ENCODE measurements at places on chromosomes 16 and 17.

DNA sequence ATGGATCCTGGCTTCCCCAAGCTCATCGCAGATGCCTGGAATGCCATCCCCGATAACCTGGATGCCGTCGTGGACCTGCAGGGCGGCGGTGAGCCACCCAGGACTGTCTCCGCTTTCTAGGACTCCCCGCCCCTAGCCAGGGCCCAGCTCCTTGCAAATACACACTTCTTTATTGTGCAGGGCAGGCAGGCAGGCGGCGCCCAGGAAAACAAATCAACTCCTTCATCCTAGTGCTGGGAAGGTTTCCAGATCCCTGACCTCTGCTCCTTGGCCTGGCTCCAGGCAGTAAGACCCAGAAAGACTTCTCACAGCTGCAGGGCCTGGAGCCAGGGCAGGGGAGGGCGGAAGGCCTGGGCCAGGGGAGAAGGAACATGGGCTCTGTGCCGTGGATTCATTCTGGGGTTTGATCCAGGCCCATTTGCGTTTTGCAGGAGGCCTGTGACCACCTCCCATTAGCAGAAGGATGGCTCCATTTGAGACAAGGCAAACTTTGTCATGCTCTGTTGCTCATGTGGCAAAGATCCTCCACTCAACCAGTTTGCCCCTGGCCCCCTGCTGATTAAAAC is 6.0 kb upstream of the LPCAT2 start:
- no peak for DNase-seq

GRCh38 chr17:8062435-8062806 is 23.6 kb downstream of the ALOX15B start:
- no peak for DNase-seq

DNA sequence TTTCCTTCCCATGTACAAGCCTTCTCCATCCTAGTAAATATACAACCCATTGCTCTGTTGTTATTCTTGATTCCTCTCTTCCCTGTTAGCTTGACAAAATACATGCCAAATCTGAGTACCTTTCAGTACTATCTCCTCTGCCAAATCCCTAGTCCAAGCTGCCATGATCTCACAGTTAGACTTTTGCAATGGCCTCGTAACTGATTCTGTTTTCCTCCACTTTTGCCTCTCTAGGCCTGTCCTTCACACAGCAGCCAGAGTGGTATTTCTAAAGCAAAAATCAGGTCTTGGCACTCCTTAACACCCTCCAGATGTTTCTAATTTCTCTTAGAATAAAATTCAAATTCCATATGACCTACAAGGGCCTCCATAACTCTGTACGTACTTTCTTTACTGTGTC is 153.0 kb upstream of the RBL2 start:
- no peak for DNase-seq

DNA sequence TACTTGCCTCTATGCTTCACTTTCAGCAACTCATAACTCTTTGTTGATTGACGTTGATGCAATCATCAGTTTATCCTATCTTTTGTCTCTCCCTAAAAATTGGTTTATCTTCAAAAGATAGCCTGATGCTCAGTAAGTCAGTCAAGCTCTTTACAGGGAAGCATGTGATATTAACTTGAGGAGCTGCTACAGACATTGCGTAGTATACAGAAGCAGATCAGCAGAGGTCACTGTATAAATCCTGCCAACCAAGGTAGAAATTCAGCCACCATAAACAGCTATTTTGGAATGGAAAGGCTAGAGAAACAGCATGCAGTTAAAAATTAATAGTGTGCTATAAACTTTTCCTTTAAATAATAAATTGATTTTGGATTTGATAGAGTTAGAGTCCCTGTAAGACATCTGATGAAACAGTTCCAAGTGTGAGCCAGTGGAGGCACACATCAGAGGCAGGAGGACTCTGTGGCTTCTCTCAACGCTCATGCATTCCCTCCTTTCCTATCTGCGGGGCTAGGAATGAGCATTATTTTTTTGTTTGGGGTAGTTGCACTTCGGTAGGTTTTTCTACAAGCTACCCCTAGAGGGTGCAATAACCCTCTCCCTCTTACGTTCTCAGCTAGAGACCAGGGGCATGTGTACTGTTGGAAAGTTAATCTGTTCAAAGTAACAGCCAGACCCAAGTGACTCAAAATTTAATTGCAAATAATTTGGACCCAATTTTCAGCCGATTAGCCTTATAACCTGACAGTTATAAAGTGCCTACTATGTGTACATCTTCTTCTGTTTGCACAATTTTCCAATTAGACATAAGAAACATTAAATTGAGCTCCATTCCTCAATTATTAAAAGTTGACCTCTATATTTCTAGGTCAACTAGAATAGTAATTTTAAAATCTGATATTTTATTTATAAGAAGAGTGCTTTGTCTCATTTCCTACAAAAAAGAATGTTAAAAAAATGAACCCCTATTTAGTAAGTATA is 647.7 kb upstream of the SOX9 start:
- DNase-seq: peak; percentile 2

DNA sequence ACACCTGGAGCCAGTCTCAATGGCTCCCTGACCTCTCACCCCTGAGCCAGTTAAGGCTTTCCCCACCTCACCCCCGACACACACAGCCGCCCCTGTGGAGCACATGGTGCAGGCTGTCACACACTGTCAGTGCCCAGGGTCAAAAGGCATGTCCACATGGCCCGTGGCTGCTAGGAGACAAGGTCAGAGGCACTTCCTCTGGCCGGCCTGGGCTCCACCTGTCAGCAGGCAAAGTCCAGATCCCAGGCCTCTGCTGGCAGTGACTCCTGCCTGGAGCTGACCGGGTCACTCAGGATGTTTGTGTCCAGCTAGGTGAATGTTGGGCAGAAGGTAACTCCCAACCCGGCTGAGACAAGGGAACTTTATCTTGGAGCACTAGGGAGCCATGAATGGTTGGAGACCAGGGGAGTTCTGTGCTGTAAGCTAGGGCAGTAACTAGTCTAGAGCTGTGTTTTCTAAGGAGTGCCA is 6.0 kb downstream of the SREBF1 start:
- no peak for DNase-seq

GRCh38 chr16:58020628-58021521 is 4.7 kb upstream of the MMP15 start:
- no peak for DNase-seq

DNA sequence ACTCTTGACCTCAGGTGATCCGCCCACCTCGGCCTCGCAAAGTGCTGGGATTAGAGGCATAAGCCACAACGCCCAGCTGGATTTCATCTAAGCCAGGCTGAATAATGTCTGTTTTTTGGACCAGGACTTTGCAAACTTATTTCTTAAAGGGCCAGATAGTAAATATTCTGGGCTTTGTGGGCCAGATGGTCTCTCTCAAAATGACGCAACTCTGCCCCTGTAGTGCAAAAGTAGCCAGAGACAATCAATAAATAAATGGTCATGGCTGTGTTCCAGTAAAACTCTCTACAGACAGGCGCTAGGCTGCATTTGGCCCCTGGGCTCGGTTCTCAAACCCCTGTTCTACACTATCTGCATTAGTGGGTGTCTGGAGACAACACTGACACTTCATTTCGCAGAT is 121.9 kb upstream of the CDH13 start:
- DNase-seq: no peak

- DNase-seq: no peak
These were observed 614.6 kb downstream of the MAF start for GRCh38 chr16:78985716-78986605.
